ENCODE measurements at places on chromosomes 3 and 15.

DNA sequence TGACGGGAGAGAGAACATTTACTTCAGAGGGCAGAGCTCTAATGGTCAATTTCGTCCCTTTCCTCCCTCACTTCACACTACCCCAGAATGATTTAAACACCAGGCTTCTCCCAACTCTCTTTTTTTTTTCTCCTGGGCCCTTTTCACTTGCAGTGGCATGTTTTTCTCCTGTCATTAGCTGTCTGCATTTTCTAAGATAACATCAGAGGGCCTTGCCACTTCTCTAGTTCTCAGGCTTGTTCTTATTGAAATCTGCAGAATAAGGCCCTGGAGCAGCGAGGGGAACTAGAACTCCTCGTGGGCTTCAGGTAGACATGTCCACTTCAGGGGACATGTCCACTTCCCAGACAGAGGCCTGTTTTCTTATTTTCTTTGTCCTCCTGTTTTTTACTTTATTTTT lies 514.4 kb upstream of the TBL1XR1 start:
- DNase-seq: no peak

- no peak for DNase-seq
Observed at GRCh38 chr15:88257311-88258092, 963 bp upstream of the NTRK3 start.

- DNase-seq: no peak
Observed at GRCh38 chr15:48541341-48542278, 103.9 kb downstream of the FBN1 start.

DNA sequence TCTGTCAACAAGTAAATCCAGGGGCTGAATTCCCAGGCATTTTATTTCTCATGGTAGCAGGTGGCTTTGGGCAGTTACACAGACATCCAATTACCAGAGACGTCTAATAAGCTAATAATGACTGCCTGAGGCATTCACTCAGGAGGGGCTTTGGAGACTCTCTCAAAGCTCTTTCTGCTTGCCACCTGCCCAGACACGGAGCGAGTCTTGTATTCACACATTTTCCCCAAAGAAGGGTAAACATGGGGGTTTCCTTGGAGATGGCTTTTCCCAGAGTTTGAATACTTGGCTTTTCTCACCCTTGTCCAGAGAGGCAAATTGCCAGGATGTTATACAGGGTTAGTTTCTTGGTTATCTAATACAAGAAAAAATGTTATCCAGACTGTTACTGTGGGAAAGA lies 132.6 kb downstream of the DIPK2A start:
- no peak for DNase-seq

- DNase-seq: no peak
Observed at GRCh38 chr3:186080849-186081438, 27.9 kb downstream of the ETV5 start.

DNA sequence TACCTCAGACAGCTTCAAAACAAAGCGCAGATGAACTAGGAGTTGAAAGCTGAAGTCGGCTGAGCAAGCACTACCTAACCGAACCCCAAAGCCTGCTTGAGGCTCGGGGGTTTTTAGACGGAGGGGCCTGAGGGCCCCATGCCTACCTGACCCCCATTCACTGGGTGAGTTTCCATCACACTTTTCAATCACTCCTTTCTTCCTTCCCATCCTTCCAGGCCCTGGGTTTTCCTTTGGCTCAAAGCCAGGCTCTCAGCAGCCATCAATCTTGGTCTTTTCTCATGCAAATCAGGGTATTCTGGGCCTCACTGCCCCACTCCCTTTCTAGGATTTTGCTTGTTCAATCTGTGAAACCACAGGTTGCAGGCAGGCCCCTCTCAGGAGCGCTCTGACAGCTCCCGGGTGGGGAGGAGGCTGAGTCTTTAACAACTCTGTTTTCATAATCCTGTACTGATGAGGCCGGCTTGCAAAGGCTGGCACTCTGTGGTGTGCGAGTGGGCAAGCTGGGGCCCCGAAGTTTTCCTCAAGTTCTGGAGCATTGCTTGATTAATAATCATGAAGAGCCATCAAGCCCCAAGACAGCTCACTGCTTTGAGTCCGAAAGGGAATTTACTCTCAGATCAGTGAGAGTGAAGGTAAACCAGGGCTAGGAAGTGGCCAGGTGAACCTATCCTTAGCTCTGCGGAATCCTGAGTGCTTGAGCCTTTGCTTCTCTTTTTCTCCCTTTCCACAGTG lies 97.6 kb downstream of the FRMD4B start:
- DNase-seq: no peak

DNA sequence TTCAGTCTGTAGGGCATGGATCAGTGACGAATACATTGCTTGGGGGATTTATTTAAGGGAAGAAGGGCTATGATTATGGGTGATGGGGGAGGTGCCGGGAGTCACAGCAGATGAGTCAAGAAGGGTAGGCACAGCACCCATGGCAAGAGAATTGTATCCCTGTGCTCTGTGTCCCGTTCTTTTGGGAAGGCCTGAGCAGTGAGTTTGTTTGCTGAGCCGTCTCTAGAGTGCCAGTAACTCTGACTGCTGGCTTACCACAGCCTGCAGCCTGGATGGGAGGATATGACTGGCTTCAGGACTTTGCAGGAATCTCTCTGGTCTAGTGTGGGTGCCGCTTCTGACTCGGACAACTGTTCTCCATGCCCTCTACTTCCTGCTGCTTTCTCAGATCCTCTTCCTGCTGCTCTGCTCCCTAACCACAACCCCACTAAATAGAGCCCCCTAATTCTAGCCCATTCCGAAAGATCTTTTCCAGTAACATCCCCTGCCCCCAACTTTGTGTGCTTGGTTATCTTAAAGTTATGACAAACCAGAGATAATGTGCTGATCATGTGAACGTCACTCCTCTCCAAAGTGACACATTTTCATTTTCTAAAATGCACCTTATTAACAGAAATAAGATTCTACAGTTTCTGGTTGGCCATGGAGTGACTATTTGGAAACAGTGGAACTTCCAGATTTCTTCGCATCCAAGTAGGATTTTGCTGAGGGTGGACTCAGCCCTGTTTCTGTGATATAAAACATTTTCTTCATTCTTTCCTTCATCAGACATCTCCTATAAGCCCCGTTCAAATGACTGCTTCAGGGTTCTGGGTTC lies 239.0 kb downstream of the SLCO3A1 start:
- DNase-seq: no peak

DNA sequence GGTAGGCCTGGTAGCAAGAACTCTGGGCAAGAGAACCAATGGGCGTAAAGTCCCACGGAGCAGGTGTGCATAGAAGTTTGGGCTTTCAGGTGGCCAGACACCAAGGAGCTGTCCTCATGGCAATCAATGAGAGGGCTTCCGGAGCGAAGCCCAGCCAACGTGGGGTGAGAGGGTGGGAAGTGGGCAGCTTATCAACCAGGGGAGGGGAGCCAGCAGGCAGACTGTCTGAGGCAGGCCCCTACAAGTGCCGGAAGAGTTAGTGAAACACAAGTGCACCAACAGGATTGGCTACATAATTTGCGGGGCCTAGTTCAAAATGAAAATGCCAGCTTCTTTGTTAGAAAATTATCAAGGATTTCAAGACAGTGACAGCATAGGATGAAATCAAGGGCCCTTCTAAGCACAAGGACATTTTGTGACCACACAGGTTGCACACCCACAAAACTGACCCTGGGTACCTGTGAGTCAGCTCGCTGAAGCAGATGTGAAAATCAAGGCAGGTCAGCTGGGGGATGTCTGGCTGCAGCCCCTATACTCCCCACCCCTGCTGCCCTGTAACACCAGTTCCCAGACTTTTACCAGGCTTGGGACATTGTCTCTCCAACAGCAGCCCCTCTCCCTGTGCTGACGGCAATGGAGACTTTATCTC lies 102.1 kb upstream of the ETV5 start:
- no peak for DNase-seq

DNA sequence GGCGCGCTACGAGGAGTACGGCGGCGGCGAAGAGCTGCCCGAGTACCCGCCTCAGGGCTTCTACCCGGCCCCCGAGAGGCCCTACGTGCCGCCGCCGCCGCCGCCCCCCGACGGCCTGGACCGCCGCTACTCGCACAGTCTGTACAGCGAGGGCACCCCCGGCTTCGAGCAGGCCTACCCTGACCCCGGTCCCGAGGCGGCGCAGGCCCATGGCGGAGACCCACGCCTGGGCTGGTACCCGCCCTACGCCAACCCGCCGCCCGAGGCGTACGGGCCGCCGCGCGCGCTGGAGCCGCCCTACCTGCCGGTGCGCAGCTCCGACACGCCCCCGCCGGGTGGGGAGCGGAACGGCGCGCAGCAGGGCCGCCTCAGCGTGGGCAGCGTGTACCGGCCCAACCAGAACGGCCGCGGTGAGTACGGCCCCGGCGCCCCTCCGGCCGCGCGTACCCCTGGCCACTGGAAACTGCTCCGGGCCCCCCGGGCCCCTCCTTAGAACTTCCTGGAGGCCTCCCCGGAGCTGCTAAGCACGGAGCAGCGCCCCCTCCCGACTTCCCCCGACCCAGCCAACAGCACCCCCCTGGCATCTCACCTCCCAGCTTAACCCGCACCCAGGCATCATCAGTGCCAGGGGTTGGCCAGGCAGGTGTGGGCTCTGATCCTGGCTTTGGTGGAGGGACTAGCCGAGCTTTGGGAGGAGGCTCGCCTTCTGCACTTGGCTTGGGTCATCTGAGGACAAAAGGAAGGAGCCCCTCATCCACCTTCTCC lies 1.4 kb downstream of the LOXL1 start:
- DNase-seq: peak; percentile 68

GRCh38 chr15:38059665-38060064 lies 125.2 kb downstream of the TMCO5A start:
- DNase-seq: no peak

DNA sequence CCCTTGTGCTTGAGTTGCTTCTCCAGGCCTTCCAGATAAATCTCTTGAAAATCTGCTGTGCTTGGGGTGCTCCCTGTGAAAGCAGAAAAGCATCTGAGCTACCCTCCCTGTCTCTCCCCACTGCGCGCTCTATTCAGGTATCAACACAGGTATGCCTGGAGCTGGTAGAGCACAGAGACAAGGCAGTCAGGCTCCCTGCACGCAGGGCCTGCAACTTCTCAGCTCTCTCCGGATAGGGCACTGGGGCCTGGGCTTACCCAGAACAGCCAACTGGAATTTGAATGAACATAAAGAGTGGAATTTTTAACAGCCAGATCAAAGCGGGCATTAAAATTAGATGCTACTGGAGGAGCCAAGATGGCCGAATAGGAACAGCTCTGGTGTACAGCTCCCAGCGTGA lies 183.6 kb downstream of the XXYLT1 start:
- DNase-seq: no peak

GRCh38 chr3:121757087-121757811 lies 7.7 kb upstream of the GOLGB1 start:
- no peak for DNase-seq

DNA sequence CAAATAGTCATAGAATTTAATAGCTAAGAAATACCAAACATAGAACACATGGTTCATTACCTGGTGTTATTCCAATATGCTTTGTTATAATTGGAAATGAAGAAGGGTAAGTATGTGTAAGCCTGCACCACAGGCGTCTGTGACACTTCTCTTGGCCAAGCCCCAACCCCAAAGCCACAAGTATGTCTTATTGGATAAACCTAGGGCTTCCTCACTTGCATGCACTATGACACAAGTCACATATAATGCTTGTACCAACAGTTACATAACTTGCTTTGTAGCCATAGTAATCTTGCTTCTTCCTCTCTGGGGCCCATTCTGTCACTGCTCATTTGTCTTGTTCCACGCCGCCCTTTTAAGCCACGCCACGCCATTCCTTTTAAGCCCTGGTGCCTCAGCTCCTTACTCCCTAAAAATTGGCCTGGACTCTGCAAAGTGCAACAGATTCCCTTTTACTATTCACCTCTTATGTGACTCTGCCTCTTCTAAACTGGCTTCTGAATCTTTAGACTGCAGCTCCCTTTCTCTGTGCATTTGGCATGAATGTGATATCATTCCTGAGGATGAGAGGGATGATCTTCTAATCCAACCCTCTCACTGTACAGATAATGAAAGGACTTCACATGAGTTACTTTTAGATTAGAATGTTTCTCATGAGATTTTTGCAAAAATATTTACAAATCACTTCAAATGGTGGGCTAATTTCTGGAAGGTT lies 48.1 kb upstream of the EPHA3 start:
- no peak for DNase-seq

GRCh38 chr15:30990036-30990435 lies 1.4 kb downstream of the MTMR10 start:
- DNase-seq: no peak
